Activated CD8-positive, alpha-beta memory T cell treated with anti-CD3 and anti-CD28 coated beads for 1 hour (primary cell): ENCODE measurements at places on chromosomes 2 and 18.

DNA sequence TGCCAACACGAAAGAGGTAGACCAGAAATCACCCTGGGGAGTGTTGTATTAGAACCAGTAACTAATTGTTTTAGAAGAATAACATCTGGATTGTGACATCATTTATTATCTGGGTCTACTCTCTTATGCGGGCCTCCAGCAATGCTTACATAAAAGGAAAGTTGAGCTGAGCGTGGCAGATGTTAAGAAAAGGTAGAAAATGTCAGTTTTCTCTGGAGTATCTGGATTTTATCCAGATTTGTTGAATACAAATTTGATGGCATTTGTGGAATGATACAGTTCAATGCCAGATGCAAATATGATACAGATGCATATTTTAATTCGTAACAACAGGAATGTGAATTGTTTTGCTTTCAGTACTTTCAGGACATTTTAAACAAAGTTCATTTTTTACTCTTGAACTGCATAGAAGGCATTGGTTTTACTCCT, 90.3 kb downstream of the PRPF40A start:
- DNase-seq, result no peak

DNA sequence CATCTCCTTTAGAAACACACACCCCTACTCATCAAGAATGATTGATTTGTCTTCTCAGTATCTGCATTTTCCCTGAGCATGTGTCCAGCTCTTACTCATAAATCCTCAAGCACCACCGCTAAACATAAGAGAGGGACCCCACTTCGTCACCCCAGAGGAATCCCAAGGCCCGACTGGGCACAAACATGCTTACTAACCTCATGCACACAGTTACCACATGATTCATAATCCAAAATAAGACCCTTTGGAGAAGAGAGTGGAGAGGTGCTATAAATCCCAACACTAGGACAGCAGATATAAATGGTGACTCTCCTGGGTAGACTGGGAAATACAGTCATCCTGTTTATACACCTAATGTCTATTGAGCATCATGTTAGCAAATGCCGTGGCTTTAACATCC, 843.2 kb upstream of the ID2 start:
- DNase-seq, result no peak

DNA sequence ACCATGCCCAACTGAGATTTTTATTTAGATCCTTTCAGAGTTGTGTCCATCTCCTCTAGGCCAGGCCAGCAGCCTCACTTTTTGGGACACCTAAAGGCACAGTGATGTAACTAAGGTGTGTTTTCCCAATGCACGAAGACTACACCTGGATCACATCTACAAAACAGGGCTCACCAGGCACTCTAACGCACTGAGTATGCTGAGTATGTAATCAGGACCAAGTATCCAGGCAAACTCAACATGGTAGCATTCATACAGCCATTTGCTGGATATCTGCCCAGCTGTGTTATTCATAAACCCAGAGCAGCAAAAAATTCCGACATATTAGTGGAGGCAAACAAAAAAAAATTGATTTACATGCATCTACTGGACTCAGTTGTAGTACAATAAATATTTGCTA, 33.8 kb downstream of the LPIN2 start:
- DNase-seq, result no peak

DNA sequence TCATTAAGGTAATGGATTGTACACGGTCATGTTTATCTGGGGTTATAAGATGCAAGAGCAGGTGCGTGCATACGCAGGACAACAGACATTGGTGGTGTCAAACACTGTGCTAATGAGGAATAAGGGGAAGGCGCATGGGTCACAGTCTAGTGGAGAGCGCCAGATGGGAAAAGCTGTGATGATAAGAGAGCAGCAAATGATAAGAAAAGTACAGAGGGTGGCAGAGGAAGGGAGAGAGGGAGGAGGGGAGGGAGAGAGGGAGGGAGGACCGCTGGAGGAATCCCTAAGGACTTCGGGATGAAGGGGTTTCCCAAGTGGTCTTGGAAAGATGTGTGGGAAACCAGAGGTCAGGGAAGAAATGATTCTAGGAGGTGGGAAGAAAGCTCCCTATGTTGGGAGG, 2.9 kb downstream of the TNFRSF11A start:
- DNase-seq, result no peak

GRCh38 chr2:102367331-102367971, 11.9 kb downstream of the IL18R1 start:
- no peak for DNase-seq

DNA sequence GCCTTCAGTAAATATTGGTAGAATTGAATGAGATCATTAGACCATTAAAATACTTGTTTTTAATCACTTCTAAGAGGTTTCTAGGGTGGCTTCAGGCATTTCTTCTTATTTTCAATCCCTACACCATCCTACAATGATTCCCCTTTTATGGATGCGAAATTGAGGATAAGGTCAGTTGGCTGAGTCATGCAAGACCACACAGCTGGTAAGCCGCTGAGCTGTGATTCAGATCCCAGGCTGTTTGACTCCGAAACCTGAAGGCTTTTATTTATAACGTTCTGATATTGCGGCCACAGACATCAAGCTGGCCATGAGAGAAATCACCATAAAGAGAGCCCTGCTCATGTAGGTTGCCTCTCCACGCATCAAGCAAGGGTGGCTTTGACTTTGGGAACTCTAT, 133.4 kb downstream of the VAPA start:
- no peak for DNase-seq

GRCh38 chr2:168231609-168232241, 15.7 kb downstream of the STK39 start:
- DNase-seq, result no peak

DNA sequence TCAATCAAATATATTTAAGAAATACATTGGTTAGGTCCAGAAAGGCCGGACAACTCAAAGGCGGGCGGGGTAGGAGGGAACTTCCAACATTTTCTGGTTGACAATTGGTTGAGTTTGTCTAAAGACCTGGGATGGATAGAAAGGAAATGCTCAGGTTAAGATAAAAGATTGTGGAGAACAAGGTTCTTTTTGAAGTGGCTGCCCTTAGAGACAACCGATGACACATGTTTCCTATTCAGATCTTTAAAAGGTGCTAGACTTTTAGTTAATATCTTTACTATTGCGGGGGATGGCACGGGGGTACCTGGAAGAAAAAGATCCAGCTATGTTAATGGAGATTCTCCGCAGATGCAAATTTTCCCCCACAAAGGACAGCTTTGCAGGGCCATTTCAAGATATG, 10.0 kb upstream of the AP1S3 start:
- DNase-seq, result no peak

DNA sequence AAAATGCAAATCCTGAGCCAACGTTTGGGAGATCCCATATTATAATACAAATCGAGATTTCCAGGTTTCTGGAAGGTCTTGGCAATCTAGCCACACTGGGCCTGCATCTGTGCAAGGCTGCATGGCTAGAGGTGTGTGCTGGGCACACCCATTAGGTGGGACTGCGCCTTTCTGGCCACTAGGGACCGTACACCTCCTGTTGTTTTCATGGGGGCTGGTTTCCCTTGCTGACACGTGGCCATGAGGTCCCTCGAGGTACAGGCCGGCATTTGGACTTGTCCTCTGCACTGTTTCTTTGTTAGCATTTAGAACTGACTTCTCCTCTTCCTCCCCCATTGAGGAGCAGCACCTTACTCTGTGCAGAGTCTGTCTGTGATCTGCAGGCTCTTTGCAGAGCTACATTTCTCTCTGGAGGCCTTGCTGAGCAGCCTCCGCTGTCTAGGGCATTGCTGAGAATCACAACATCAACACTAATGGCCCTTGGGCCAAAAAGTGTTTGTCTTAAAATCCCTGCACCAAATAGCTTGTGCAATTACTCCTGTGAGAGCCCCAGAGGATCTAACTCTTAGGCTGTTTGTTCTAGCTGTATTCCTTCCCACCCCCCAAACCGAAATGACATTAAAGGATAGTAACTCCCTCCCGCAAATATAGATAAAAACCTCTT, 131.2 kb downstream of the NEDD4L start:
- DNase-seq, result no peak

DNA sequence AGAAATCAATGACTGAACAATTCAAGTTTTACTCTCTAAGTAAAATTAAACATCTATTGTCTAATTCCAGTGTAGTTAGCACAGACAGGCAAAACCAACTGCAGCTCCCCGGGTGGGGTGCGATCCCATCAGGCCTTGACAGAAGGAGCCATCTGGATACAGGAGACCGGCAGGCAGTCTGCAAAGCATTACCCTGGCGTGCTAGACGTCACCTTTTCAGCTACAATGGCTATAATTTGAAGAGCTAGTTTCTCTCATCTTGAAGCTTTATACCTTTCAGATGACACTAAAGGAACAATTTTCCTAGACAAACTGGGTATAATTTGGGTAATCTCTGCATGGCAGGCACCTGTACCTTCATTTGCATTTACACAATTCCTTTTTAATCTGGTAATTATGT, 761.5 kb upstream of the SOX11 start:
- no peak for DNase-seq

DNA sequence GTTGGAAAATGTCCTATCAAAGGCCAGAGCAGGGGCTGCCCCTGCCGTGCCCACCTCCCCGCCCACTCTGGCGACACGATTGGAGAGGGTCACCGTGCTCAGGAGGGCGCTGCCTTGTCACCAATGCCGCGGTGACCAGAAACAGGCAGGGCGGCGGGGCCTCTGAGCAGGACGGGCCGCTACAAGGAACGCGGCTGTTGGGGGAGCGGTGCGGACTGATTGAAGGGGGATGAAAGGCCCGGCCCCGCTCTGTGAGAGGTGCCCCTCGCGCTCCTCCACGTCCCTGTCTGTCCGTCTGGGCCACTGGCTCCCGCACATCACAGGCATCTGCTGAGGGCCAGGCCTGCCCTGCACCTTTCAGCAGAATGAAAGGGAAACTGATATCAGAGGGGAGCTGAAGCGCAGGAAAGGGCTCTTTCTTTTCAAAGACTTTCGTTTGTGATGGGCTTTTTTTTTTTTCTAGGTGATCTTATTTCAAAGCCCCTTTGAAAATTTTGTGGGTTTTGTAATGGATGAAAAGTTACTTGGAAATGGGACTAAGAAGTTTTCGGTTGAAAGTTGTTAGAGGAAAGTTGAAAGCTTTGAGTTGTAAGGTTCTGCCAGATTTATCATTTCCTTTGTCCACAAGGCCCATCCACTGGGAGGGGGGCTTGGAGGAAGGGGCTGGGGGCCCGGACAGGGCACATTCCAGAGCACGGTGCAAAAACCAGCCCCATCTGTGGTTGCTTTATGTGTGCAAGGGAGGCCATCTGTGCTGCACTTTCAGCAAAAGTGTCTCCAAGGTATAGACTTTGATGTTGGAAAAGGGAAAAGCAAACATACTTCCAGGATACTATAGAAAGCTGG, 244.2 kb downstream of the KLHL29 start:
- DNase-seq, result no peak

DNA sequence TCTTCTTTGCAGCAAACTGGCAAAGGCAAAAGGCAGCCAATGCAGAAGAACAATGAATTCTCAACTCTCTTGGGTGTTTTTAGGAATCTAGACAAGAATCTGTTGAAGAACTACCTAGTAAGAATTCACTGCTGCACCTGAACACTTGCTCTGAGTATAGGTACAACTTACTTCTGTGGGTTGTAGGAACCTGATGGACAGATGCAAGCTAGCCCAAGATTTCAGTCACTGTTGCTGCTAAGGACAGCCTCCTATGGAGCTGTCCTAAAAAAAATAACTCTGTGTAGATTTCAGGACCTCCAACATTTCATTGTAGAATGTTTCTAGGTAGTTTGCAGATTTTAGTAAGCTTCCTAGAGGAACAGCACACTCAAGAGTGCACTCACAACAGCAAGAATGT, 363.5 kb downstream of the CBLN2 start:
- no peak for DNase-seq

GRCh38 chr18:58871514-58872420, 7.1 kb downstream of the ZNF532 start:
- DNase-seq, result no peak

DNA sequence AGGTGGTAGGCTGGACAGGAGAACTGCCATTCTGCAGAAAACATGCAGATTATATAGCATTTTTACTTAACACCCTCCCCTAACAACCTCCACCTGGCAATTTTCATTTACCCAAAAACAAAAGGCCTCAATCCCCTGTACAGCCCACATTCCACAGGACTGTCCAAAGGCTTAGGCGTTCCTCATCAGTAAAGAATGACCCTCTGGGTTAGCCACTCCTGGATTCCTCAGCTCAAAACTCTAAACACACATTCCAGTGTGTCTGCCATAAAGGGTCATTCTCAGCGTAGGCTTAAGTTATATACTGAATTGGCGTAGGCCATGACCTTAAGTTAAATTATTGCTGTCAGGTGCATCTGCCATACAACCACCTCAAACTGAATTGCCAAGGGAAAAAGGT, 261.8 kb upstream of the CHAC2 start:
- DNase-seq, result no peak

DNA sequence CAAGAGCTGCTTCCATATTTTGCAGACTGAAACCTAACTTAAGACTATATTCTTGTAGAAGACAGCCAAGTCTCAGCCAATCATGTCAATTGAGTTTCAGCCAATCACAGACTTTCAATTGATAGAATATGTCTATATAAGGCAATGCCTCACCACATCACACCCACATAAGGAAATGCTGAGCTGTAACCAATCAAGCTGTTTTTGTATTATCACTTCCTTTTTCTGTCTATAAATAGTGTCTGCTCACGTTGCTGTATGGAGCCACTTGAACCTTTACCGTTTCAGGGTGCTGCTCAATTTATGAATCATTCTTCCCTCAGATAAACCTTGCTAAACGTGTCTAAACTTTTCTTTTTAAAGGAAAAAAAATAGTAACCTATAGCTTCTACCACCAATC, 1554.4 kb upstream of the LRRTM1 start:
- DNase-seq, result no peak

- no peak for DNase-seq
Observed at GRCh38 chr2:118973542-118973951, 31.6 kb downstream of the MARCO start.

DNA sequence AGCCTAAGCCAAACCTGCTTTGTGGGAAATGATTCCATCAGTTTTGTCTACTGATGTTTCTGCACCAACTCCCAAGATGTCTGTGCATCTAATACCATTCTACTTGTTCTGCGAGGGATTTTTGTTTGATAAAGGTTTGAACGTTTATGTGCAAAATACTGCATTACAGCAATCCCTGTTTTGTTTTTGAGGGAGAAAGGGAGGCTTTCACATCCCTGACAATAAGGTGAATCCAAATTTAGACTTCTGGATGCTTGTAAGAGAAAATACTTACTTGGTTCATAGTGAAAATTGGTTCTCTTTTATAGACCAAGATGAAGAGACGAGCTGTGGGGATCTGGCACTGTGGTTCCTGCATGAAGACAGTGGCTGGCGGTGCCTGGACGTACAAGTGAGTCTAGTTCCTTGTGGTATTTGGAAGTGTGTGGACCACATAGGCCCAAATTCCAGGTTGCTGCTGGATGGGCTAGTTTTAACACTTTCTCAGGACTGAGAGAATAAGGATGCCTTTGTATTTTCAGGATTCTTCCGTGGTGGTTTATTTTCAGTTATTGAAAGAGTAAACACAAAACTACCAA, 1.1 kb downstream of the RPL37A start:
- DNase-seq, result no peak

GRCh38 chr2:31287654-31288053, 53.7 kb downstream of the EHD3 start:
- DNase-seq, result no peak

GRCh38 chr2:238235331-238235732, 4.5 kb downstream of the HES6 start:
- no peak for DNase-seq

- DNase-seq, result no peak
Observed at GRCh38 chr18:49177812-49178211, 227.0 kb upstream of the SMAD7 start.

- no peak for DNase-seq
Observed at GRCh38 chr2:43435746-43436145, 160.1 kb downstream of the THADA start.
